ENCODE measurements at places on chromosomes 7 and 10. TPM values are rescaled to one million over a fixed set of nuclear protein-coding genes. Genes with fewer than 3 reads are reported as not detected.

- no peak for DNase-seq
- H3K4me1 ChIP-seq: no peaks in the 10 kb centered on the region
- no peak overlapping the region for H3K27ac ChIP-seq
- peaks cover 18% of the 10 kb centered on the region for H3K36me3 ChIP-seq
- no peak overlapping the region for H3K4me3 ChIP-seq
Observed at GRCh38 chr7:24843821-24844434, 86.7 kb upstream of the GSDME start.

DNA sequence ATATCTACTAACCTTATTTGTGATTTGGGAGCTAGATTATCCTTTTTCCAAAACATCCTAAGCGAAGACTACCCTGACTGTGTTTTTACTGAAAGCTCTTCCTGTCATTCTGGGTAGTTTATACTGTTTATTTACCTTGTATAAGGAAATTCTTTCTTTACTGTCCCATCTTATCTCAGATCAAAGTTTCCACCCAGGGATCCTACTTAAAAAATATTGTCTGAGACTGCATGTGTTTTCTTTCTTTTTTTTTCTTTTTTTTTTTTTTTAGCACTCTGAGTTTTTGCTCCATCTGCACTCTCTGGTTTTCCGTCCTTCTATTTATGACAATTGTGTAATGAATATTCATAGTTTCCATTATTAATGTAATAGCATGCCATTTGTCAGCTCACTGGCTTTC lies 26.5 kb downstream of the CDK14 start:
- no peaks in the 10 kb centered on the region for H3K27me3 ChIP-seq
- H3K36me3 ChIP-seq: no peaks in the 10 kb centered on the region
- DNase-seq: no peak

DNA sequence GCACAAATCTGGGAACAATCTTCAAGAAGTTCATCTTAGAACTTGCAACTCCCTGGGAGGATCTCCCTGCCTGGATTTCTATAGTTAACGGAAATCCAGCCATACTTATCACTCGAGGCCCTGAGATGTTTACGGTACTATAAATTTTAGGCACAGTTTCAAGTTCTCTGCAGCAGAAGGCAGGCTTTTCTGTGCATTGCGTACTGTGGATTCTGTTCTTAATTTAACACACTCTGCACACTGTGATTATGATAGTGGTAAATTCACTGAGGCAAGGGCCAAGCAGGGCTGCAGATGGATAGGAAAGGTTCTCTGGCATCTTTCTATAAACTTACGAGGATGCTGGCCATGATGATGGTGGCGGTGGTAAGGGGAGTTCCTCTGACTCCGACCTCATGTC lies 10.6 kb downstream of the INHBA start:
- no peak for DNase-seq
- peaks cover 11% of the 10 kb centered on the region for H3K27me3 ChIP-seq
- no peak overlapping the region for H3K4me3 ChIP-seq
- H3K36me3 ChIP-seq: no peaks in the 10 kb centered on the region
- no peaks in the 10 kb centered on the region for H3K4me1 ChIP-seq

DNA sequence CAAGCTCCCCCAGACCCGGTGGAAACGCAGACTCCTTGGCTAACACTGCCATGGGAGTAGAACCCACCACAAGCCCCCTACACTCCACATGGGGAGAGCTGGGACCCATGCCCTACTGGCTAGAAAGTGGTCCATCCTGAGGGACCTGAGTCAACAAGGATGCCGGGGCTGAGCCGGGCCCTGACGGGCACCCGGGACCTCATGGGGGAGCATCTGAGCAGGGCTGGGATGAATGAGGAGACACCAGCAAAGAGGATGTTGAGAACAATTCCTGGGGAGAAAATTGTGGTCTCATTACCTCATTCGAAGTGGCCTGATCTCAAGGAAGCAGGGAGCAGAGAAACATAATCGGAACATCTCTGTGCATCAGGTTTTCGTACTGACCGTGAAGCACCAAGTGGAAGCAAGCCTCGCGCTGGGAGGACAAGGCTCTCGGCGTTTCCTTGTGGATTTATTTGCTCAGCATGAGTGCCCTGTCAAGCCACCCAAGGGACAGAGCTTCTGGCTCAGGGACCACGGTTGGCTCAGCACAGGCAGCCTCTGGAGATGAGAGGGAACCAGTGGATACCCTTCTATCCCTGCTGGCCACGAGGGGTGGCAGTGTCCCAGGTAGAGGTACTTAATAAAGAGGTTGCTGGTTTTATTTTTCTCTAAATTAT lies 132.2 kb upstream of the FAM20C start:
- no peaks in the 10 kb centered on the region for H3K27me3 ChIP-seq
- H3K4me3 ChIP-seq: no peak overlapping the region
- no peaks in the 10 kb centered on the region for H3K36me3 ChIP-seq
- no peaks in the 10 kb centered on the region for H3K4me1 ChIP-seq
- H3K27ac ChIP-seq: no peak overlapping the region
- no peak for DNase-seq

GRCh38 chr7:30366606-30367005 lies 82.2 kb downstream of the ZNRF2 start:
- DNase-seq: no peak
- no peaks in the 10 kb centered on the region for H3K4me1 ChIP-seq
- H3K36me3 ChIP-seq: peaks cover 8% of the 10 kb centered on the region
- no peak overlapping the region for H3K27ac ChIP-seq
- H3K4me3 ChIP-seq: no peak overlapping the region

DNA sequence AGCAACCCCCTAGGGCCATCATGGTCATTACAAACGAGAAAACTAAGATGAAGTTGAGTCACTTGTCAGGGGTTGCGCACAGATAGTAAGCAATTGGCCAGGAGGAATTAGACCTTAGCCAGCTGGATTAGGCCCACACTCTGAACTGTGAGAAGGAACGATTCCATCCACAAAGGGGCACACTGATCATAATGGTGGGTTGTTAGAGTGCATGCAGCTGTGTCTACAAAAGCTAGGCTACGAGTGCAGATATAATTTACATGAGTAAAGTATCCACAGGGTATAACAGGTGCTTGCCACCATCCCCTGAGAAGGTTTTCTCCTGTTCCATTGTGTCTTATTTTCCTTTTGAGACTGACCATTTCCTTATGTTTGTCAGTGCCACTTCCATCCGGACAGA lies 16.6 kb upstream of the FAM170B start:
- no peak overlapping the region for H3K4me3 ChIP-seq
- H3K4me1 ChIP-seq: no peaks in the 10 kb centered on the region
- no peak for DNase-seq
- H3K36me3 ChIP-seq: no peaks in the 10 kb centered on the region
- no peaks in the 10 kb centered on the region for H3K27me3 ChIP-seq

CRYGN gene
- 1.0 TPM for total RNA-seq

DNA sequence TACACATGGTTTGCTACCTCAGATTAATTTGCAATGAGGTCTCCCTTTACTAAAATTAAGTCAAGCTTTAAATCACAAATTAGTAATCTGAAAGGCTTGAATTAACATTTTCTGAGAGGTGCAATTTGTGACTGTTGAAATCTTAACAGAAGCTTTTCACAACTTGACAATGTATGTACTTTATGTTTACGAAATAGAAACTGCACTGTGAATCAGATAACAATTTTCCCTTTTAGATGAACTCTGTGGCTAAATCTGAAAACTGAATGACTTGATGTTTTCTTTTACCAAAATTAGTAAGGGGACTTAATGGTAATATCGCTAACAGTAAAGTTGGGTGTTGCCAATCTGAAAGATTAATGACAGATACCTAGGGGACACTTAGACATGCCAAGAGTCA lies 197.6 kb downstream of the RAPGEF5 start:
- no peak overlapping the region for H3K4me3 ChIP-seq
- no peaks in the 10 kb centered on the region for H3K4me1 ChIP-seq
- DNase-seq: no peak
- no peaks in the 10 kb centered on the region for H3K36me3 ChIP-seq
- H3K27me3 ChIP-seq: peaks cover 2% of the 10 kb centered on the region
- H3K27ac ChIP-seq: no peak overlapping the region

- H3K27ac ChIP-seq: no peak overlapping the region
- H3K27me3 ChIP-seq: no peaks in the 10 kb centered on the region
- H3K4me3 ChIP-seq: no peak overlapping the region
- H3K4me1 ChIP-seq: no peaks in the 10 kb centered on the region
- no peak for DNase-seq
Observed at GRCh38 chr10:3622845-3623621, 162.0 kb downstream of the KLF6 start.

All from T-cell (primary cell).